Mesothelial cell of epicardium (in vitro differentiated cells): ENCODE measurements at places on chromosomes 2 and 18. TPM values are rescaled to one million over a fixed set of nuclear protein-coding genes. Genes with fewer than 3 reads are reported as not detected.

DNA sequence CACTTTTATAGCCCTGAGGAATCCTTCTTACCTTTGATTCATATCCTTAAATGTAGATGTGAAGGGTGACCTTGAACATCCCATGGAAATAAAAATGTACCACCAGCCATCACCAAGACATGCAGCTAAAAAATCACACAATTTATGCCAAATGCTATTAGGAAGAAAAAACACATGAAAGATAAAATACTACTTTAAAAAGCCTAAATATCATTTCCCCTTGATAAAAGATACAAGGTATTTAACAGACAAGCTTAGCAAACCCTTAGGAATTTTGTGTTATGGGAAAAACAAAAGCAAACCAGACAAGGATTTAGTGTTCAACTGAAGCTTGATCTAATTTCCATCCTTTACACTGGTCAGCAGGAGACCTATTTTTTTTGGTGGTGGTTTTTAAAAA lies 255.0 kb downstream of the ICOS start:
- DNase-seq = no peak

- no peak for DNase-seq
Observed at GRCh38 chr18:43819873-43820272, 542.6 kb upstream of the SYT4 start.

DNA sequence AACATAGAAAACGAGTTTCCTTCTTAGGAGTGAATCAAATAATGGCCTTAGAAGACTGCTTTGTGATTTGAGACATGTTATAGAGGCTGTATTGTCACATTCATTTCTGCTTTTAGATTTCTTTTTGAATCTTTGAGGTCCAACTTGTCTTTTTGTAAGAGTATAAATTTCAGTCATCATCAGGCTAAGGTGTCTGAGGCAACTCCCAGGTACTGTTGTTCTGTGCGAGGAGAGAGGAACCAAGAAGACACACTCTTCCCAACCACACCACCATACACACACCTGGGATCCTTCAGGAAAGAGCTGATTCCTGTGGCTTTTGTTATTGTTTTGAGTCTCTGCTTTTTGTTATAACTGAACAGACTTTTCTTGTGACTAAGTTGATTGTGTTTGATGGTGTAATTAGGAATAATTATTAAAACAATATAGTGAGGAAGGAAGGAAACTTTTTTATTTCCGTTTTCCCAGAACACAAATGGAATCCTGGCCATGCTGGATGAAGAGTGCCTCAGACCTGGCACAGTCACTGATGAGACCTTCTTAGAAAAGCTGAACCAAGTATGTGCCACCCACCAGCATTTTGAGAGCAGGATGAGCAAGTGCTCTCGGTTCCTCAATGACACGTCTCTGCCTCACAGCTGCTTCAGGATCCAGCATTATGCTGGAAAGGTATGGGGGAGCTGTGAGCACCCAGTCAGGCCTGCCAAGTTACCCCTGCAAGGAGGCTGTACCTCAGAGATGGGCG lies 140.4 kb downstream of the MYO1B start:
- DNase-seq = no peak

GRCh38 chr2:236573066-236573929 lies 3.7 kb downstream of the ACKR3 start:
- no peak for DNase-seq

GRCh38 chr2:86520153-86520552 lies 43.1 kb downstream of the CHMP3 start:
- no peak for DNase-seq

DNA sequence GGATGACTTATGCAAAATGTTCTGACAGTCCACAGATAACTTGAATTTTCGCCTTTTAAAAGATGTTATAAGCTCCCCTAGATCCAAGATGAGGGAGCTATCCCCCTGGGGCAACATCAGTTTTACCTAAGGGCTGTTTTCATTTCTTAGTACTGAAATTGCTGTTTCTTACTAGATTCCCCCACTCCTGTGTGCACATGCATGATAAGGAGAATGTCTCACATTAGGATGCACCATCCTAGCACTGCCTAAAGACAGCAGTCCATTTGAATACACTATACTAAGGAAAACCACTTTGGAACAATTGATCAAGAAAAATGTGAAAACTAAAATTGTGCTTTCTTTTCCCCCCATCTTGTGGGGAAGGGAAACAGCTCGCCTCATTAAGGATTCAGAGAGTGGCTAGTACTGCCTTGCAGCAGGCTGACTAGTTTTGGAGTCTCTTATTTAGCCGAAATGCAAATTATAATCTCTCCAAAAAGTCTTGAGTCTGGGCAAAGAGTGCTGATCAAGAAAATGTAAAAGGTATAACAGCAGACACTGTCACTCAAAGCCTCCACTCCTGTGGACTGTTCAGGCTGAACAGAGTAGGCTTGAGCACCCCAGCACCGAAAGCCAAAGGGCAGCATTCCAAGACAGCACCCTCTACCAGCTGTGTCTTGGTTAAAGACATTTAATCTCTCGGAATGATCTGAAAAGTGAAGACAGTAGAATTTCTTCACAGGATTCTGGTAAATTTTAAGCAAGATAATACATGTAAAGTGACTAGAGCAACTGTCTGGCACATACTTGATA lies 65.0 kb downstream of the ZNF385B start:
- no peak for DNase-seq

DNA sequence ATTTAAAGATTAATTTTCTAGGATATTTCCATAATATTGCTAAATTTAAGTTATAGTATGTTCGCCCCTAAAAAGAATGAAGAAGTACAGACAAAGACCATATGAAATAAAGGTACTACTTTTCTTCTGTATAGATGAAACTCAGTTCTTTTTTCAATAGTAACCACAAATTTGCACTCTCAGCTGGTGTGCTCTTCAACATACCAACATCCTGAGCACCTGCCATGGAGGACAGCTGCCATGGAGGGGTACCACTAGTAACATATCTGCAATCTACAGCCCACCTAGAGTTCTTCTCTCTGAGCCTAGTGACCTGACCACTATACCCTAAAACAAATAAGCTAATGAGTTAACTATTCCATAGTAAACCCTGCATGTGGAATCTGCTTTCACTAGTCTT lies 36.8 kb upstream of the ERCC3 start:
- no peak for DNase-seq

SF3B1 gene
- total RNA-seq = 404 to 422 TPM (median 414 TPM) in 3 replicates
